Activated T-helper 17 cell treated with anti-CD3 and anti-CD28 coated beads, Interleukin-2, amount 50 U/mL, for 72 hours (primary cell): ENCODE measurements at places on chromosomes 13 and 19. TPM values are rescaled to one million over a fixed set of nuclear protein-coding genes. Genes with fewer than 3 reads are reported as not detected.

ZNF844 gene
- total RNA-seq: 3.1 TPM

IRF2BP1 gene
- 16.4 TPM for total RNA-seq

DNA sequence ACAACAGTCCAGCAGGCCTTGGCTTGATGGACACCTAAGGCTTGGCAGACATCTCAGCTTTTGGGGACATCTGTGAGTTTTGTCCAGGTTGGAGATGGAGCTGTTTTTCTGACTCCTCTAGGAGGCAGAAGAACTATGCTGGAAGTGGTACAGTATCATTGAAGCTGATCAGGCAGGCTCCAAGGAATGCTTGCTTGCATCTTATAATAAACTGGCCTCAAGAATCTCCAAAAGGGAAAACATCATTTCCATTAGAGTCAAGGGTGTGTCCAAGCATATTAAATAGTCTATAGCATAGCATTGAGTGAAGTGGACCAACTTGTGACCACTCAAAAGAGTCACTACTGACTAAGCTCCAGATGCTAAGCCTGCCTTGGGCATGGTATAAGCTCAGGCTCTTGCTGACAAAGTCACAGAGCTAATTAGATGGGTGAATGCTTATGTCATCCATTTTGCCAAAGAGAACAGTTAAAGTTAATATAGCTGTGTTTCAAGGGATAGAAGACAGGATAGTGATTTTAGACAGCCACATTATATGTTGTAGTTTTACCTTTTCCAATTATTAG lies 216.0 kb downstream of the DNAJC15 start:
- H3K36me3 ChIP-seq: no peaks in the 10 kb centered on the region
- H3K27me3 ChIP-seq: peaks cover 20% of the 10 kb centered on the region
- H3K27ac ChIP-seq: no peak overlapping the region
- H3K4me1 ChIP-seq: no peaks in the 10 kb centered on the region
- no peak overlapping the region for H3K4me3 ChIP-seq
- ATAC-seq: no peak

DNA sequence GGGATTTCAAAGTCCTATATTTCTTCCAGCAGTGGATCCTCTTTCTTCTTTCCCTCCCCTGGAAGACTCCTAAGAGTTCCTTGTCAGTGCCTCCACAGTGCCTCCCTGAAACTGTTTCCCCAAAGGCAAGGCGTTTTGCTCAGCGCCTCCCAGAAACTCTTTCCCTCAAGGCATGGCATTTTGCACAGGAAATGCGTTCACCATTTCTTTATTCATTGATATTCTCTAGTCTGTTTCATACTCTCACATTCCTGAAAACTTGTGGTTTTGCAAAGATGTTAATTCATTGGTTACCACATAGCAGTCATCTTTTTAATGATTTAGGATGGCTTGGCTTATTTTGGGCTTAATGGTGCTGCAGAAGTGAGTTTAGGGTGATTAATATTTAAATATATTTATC lies 177.3 kb upstream of the SLC10A2 start:
- ATAC-seq: no peak
- H3K4me3 ChIP-seq: no peak overlapping the region
- no peaks in the 10 kb centered on the region for H3K27me3 ChIP-seq
- no peaks in the 10 kb centered on the region for H3K4me1 ChIP-seq

WDR88 gene
- total RNA-seq: not detected

CLDN10 gene
- total RNA-seq: not detected

DNA sequence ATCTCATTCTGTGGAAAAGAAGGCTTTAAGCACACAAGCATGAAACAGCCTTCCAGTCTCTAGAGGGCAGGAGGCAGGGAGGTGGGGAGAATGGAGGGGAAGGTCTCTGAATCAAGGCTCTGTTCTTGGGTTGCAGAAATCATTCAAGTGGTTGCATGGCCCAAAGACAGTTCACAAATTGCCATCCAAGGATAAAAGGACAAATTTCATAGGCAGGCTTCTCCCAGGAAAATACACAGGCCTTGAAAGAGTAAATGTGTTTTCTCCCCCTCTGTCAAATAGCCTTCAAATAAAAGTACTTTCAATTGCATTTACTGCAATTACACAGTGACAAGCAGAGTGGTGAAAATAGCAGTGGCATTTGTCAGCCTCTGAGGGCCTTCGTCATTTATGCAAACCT lies 450.8 kb downstream of the DCT start:
- H3K36me3 ChIP-seq: no peaks in the 10 kb centered on the region
- no peak overlapping the region for H3K4me3 ChIP-seq
- peaks cover 8% of the 10 kb centered on the region for H3K27me3 ChIP-seq
- ATAC-seq: no peak
- H3K4me1 ChIP-seq: no peaks in the 10 kb centered on the region
- no peak overlapping the region for H3K27ac ChIP-seq

GRCh38 chr13:113952151-113952982 lies 21.5 kb downstream of the C13orf46 start:
- no peak overlapping the region for H3K27ac ChIP-seq
- H3K36me3 ChIP-seq: peaks cover 16% of the 10 kb centered on the region
- H3K4me3 ChIP-seq: no peak overlapping the region
- no peaks in the 10 kb centered on the region for H3K27me3 ChIP-seq

ZNF556 gene
- total RNA-seq: not detected

ATP1A3 gene
- 1.7 TPM for total RNA-seq

DNA sequence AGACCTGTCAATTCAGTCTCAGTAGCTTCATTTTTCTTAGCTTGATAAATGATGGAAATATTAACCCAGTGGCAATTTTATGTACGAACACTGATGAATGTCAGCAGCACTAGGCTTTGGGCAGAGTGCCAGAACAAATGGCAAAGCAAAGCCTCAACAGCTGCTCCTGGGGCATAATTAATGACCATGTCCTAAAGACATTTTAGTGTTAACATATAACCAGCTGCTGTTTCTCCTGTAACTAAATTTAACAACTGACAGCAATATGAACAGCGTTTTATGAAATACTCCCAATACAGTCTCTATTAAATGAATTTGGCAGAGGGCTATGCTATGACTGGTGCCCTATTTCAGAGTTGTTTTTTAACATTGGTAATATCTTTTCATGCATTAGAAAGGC lies 47.1 kb downstream of the ZNF568 start:
- no peaks in the 10 kb centered on the region for H3K4me1 ChIP-seq
- no peaks in the 10 kb centered on the region for H3K36me3 ChIP-seq
- H3K4me3 ChIP-seq: no peak overlapping the region
- no peaks in the 10 kb centered on the region for H3K27me3 ChIP-seq
- H3K27ac ChIP-seq: no peak overlapping the region
- ATAC-seq: no peak

SLAIN1 gene
- total RNA-seq: 34.4 TPM

DNA sequence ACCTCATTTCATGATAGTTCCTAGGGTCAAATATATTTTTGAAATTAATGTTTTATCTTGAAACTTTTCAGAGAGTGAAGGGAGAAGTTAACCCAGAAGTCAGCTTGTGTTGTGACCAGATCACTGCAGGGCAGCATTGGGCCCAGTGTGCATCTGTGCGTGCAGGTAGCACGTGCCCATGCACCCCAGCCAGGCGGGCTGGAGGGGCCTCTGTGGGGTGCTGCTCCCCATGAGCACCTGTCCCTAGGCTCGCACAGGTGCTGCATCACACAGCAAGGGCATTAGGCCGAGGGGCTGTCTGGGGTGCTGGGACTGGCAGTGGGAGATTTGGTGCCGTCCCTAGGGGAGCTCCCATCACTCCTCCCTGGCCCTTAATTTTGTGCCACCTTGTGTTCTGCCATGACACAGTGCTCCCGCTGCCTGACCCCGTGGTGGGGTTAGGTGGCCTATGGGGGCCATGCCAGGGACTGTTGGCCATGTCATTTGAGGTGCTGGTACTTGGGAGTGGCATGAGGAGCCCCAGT lies 13.1 kb downstream of the UPF1 start:
- peak overlapping the region; percentile 82 for H3K4me3 ChIP-seq
- peak overlapping the region; percentile 93 for H3K27ac ChIP-seq
- no peak for ATAC-seq
- H3K27me3 ChIP-seq: no peaks in the 10 kb centered on the region
- peaks cover 67% of the 10 kb centered on the region for H3K36me3 ChIP-seq

GRCh38 chr19:42573642-42574041 lies 21.1 kb downstream of the CEACAM8 start:
- no peak overlapping the region for H3K4me3 ChIP-seq
- no peak for ATAC-seq
- no peaks in the 10 kb centered on the region for H3K4me1 ChIP-seq
- H3K27me3 ChIP-seq: peaks cover 12% of the 10 kb centered on the region
- no peaks in the 10 kb centered on the region for H3K36me3 ChIP-seq
- no peak overlapping the region for H3K27ac ChIP-seq
